Thymus (tissue), 14 donors: ENCODE measurements at places on chromosomes 16 and 17. TPM values are rescaled to one million over a fixed set of nuclear protein-coding genes. Genes with fewer than 3 reads are reported as not detected.

DNA sequence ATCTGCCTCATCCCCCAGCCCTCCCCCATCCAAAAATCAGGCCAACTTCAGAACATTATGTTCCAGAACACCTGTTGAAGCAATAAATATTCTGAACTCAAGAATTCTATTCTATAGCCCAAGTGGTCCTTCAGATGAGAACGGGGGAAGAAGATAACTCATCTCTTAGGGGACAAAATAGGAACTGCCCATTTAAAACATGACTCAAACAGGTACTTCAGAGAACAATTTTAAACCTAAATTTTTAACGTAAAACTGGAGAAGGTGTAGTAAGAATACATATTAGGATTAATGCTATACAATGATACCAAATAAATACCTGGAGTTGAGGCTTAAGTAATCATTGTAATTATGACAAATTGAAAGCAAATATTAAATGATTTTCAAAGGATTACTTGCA is 112.1 kb downstream of the CDYL2 start:
- no peaks in the 10 kb centered on the region for H3K36me3 ChIP-seq
- no peak overlapping the region for H3K4me3 ChIP-seq
- H3K27me3 ChIP-seq, result no peaks in the 10 kb centered on the region
- no peak overlapping the region for H3K27ac ChIP-seq
- no peaks in the 10 kb centered on the region for H3K4me1 ChIP-seq

- no peaks in the 10 kb centered on the region for H3K27me3 ChIP-seq
- no peaks in the 10 kb centered on the region for H3K4me1 ChIP-seq
- H3K4me3 ChIP-seq, result no peak overlapping the region
- no peak for DNase-seq
Observed at GRCh38 chr17:67157732-67158639, 87.0 kb downstream of the HELZ start.

GRCh38 chr16:85284141-85284817 is 172.0 kb upstream of the CIBAR2 start:
- peaks cover 3% of the 10 kb centered on the region for H3K4me1 ChIP-seq
- H3K36me3 ChIP-seq, result no peaks in the 10 kb centered on the region

DNA sequence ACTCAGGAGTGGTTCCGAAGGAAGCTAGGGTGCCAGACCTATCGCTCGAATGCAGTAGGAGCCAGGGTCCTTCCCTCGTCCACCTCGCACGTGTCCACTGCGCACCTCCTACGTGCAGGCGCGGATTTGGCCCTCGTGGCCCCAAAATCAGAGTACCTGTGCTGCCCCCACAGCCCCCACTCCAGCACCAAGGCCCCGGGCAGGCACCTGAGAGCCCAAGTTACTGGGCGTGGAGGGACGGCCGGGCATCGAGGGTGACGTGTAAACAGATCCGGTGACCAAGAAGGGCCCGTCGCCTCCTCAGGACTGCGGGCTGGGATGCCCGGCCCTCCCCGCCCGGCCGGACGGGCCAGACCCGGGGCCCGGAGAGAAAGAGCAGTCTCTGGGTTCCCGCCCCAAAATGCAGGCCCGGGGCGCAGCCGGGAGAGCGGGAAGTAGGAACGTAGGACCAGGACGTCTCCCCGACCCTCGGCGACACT is 492 bp downstream of the SLC25A39 start:
- DNase-seq, result no peak
- H3K4me3 ChIP-seq, result peak overlapping the region; percentile 89
- peaks cover 14% of the 10 kb centered on the region for H3K36me3 ChIP-seq

GRCh38 chr17:69069226-69069750 is 8.6 kb upstream of the ABCA9 start:
- no peak for DNase-seq
- no peaks in the 10 kb centered on the region for H3K36me3 ChIP-seq
- H3K27me3 ChIP-seq, result no peaks in the 10 kb centered on the region

GRCh38 chr17:4463818-4464476 is 30.2 kb downstream of the SPNS3 start:
- no peak overlapping the region for H3K27ac ChIP-seq
- no peaks in the 10 kb centered on the region for H3K27me3 ChIP-seq
- H3K36me3 ChIP-seq, result no peaks in the 10 kb centered on the region
- no peak overlapping the region for H3K4me3 ChIP-seq
- no peak for DNase-seq

GRCh38 chr16:1980770-1981087 is 540 bp downstream of the NOXO1 start:
- H3K36me3 ChIP-seq, result peaks cover 29% of the 10 kb centered on the region
- peaks cover 52% of the 10 kb centered on the region for H3K27me3 ChIP-seq
- H3K4me3 ChIP-seq, result no peak overlapping the region

DNA sequence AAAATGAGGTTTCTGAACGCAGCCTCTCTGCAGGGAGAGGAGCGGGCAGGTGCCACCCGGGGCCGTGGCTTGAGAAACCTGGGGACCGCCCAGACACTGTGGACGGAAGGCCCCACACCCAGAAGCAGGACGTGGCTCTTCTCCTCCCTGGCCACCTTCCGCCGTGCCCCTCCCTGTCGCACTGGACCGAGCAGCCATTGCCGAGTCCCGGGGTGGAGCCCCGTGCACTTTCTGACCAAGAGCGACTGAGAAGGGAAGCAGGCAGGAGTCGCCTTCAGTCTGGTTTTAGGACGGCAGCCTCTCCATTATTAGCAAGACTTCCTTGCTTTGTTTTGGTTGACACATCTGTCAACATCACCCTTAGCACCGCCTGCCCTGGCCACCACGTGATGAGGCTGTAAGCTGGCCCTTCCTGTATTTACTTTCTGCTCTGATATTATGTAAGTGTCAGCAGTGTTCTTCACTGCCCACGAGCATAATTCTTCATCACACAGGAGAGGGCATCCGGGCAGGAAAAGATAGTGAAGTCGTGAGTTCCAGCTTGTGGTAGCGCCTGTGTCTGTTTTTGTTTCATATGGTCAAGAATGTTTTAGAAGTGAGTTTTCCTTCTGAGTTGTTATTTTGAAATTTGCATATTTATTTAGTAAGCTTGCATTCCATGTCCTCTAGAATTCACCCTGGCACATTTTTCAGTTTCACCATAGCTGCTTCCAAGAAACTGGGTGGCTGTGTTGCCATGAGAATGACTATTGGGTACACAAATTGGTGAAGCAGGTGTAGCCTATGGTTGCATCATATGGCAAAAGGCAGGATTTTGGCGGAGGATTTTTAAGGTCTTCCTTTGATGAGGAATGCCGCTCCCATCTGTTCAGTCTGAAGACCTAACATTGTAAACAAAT is 1.0 kb downstream of the HERPUD1 start:
- no peaks in the 10 kb centered on the region for H3K27me3 ChIP-seq
- peak overlapping the region; percentile 65 for H3K4me3 ChIP-seq
- peaks cover 3% of the 10 kb centered on the region for H3K36me3 ChIP-seq
- H3K4me1 ChIP-seq, result peaks cover 14% of the 10 kb centered on the region
- H3K27ac ChIP-seq, result peak overlapping the region; percentile 94
- no peak for DNase-seq

- no peaks in the 10 kb centered on the region for H3K27me3 ChIP-seq
- peaks cover 2% of the 10 kb centered on the region for H3K36me3 ChIP-seq
- peak overlapping the region; percentile 87 for H3K4me3 ChIP-seq
- H3K4me1 ChIP-seq, result peaks cover 29% of the 10 kb centered on the region
- H3K27ac ChIP-seq, result peak overlapping the region; percentile 95
- no peak for DNase-seq
Observed at GRCh38 chr17:49360796-49361128, 1.3 kb downstream of the ZNF652 start.

DNA sequence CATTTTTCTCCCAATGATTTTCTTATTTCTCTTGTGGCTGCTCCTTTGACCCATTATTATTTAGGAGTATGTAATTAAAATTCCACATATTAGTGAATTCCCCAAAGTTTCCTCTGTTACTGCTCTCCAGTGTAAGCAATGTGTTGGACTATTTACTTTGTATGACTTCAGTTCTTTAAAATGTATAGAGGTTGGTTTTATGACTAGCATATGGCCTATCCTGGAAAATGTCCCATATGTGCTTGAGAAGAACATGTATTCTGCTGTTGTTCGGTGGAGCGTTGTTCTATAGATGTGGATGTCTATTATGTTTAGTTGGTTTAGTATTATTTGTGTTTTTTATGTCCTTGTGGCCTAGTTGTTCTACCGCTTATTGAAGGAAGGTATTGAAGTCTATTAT is 6.0 kb upstream of the NT5M start:
- H3K27me3 ChIP-seq, result no peaks in the 10 kb centered on the region
- DNase-seq, result no peak
- no peaks in the 10 kb centered on the region for H3K36me3 ChIP-seq
- peaks cover 9% of the 10 kb centered on the region for H3K4me1 ChIP-seq
- H3K4me3 ChIP-seq, result no peak overlapping the region

DNA sequence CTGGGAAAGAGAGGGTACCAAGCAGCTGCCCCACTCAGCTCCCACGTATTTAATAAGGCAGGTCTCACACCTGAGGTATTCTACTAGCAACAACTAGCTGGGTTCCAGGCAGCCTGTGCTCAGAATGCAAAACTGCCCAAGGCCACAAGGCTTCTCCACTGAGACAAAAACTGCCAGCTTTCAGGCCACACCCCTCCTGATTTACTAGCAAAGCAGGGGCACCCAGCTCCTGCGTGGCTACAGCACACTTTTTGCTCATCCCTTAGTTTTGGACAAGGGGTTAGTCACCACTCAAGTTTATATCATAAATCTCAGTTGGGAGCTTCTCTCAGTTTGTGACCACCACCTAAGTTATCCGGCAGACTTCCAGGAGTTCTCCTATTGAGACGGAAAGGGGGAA is 494.6 kb downstream of the CDH11 start:
- H3K4me3 ChIP-seq, result no peak overlapping the region
- no peaks in the 10 kb centered on the region for H3K36me3 ChIP-seq
- H3K27ac ChIP-seq, result no peak overlapping the region

DNA sequence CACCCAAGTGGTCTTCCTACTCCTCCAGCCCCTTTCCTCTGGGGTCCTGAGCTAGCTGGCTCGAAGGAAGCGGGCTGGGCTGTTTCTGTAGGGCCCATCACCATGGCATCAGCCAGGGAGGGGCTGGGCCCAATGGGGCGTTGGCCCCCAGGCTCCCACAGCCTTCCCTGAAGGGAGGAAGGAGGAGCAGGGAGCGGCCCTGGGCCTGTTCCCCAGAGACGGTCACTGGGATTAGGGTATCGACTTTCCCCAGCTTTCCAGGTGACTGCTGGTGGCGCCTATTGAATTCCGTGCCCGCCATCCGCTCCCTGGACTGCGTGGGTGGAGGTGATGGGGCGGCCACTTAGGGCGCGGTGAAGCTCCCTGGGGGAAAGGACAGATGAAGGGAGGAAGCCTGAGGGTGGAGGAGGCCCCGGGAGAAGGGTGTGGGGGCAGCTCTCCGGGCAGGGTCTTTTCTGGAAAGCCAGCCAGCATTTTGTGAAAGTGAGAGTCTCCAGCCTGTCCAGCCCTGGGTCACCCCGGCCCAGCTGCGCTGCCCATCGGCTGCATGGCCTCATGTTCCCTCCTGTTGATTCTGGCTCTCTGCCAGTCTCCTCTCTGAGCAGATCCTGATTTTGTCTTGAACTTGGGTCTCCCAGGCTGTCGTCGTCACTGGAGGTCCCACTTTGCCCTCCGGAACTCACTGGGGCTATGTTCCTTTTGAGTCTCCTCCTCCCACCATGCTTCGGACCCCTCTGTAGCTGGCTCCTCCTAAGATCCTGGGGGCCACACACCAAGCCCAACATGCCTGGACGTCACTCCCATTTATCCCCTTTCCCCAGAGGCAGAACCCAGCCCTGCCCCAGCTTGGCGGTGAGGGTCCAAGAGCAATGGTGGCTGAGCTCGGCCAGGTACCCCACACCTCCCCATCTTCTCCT is 9.8 kb downstream of the NHERF1 start:
- peak overlapping the region; percentile 82 for H3K27ac ChIP-seq
- peaks cover 15% of the 10 kb centered on the region for H3K36me3 ChIP-seq
- H3K4me1 ChIP-seq, result peaks cover 42% of the 10 kb centered on the region
- no peak for DNase-seq
- peak overlapping the region; percentile 25 for H3K4me3 ChIP-seq
- H3K27me3 ChIP-seq, result no peaks in the 10 kb centered on the region

DNA sequence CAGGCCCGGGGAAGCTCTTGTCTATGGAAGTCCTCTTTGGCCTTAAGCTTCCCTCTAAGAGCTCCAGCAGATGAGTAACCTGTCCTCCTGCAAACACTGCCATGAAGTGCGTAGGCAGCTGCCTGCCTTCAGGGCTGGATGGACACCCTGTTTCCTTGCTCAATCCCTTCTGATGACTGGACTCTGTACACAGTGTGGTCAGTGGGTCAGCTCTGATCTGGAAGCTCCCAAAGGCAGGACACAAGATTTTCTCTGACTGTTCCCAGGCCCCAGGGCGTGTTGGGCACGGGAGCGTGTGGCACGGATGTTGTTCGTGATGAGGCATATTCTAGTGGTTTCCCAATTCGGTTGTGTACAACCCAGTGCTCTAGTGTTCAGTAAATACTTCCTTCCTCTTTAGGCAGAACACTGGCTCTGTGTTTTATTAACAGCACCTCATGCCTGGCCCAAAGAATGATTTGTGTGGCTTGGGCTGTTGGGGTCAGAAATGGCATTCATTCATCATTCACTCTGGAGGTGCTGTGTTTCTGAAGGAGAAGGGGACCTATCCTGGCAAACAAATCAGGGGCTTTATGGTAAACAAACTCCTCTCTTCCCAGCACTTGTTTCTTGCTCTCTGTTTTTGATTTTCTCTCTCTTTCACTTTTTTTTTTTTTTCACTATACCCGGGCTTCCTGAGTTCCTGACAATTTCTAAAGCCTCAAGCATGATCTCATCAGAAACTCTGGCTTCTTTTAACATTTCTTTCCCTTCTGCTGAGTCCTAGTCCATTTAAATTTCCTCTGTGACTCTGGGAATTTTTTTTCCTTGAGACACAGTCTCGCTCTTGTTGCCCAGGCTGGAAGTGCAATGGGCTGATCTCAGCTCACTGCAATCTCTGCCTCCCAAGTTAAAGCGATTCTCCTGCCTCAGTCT is 12.0 kb upstream of the RNF157 start:
- H3K27ac ChIP-seq, result peak overlapping the region; percentile 54
- H3K27me3 ChIP-seq, result no peaks in the 10 kb centered on the region
- no peak overlapping the region for H3K4me3 ChIP-seq
- H3K4me1 ChIP-seq, result peaks cover 19% of the 10 kb centered on the region

GRCh38 chr17:60169921-60170817 is 20.4 kb downstream of the CA4 start:
- H3K4me3 ChIP-seq, result no peak overlapping the region
- no peak overlapping the region for H3K27ac ChIP-seq
- H3K27me3 ChIP-seq, result no peaks in the 10 kb centered on the region
- no peak for DNase-seq
- H3K36me3 ChIP-seq, result no peaks in the 10 kb centered on the region

SCGB1C2 gene
- total RNA-seq, result not detected

ABCC11 gene
- total RNA-seq, result 0.14 TPM

DRC3 gene
- total RNA-seq, result 1.3 TPM
